ENCODE measurements at places on chromosomes 11 and 22.

DNA sequence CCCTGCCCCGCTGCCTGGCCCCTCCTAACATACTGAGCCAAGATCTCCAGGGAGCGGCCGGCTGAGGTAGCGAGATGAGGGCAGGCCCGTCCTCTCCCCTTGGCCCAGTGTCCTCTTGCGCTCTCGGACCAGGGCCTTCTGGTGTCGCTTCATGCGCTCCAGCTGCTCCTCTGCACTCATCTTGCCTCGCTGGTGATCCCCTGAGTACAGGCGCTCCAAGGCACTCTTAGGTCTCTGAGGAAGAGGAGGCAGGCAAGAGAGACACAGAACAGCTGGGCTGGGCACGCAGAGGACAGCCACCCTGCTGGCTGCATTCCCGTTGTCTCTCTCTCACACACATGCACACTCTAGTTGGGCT, 50.6 kb downstream of the C11orf58 start:
- DNase-seq, result no peak

DNA sequence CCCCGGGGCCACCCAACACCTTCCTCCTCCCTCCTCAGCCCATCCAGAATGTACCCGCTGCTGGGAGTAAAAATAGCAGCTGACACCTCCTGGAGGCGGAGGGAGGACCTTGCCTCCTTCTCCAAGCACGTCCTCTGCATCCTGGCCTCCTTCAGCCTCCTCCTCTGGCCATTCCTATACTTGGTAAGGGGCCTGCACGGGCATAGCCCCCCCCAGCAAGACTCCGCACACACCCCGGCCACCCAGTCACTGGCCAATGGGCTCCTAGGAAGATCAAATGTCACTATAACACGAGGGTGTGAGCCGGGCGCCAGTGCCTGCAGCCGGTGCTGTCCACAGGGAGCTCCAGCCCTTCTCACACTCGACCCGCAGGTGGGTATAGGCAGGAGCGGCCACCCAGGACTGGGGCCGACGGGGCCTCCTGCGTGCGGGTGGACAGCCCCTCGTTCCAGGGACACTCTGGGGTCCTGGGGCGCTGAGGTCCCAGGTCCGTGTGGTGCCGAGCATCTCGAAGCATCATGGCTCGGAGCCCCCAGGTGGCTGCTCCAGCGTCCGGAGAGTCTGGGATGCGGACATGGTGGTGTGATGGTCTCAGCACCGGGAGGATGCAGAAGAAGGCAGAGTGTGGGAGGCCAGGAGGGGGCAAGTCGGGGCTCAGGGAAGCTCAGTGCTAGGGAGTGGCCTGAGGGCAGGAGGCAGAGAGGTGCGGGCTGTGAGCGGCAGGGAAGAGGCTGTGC, at the start of gene TNNT3:
Gene TNNT3, plus strand, starts transcription at position 313 of the 737 bp plus-strand sequence. CDS start 3,172 bp downstream, outside the sequence.
- DNase-seq, result no peak

- DNase-seq, result no peak
Measured at GRCh38 chr11:77063861-77064260, 2.9 kb upstream of the CAPN5 start.

DNA sequence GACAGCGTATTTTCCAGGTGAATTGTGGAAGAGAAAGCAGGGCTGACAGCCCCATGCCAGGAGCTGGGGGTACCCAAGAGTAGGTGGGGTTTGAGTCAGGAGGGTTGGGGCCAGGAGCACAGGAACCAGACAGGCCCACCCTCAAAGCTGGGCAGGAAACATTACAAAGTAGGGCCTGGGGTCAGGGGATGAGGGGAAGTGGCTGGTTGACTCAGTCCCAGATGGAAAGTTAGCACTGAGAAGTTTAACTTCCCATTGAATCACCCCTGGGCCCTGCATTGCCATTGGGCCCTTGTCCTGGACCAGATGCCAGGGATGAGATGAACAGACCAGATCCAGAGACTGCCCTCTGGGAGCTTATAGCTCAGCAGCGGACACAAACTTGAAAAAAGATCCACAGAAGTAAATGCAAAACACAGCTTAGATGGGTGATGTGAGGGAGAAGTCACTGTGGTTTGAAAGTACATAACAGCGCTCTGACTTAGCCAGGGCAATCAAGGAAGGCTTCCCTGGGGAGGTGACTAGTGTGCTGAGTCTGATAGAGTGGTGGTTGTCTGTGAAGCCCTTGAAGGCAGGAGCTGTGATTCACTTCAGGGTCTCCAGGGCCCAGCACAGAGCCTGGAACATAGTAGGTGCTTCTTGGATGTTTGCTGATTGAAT, 2.2 kb downstream of the MAFF start:
- DNase-seq, result no peak

GRCh38 chr22:31492151-31492550, 2.5 kb upstream of the EIF4ENIF1 start:
- DNase-seq, result no peak

- DNase-seq, result no peak
Measured at GRCh38 chr11:106520146-106520912, 442.9 kb downstream of the AASDHPPT start.

GRCh38 chr11:12544986-12545775, 129.0 kb upstream of the TEAD1 start:
- no peak for DNase-seq

- DNase-seq, result no peak
Measured at GRCh38 chr11:85914425-85914824, 59.2 kb downstream of the CCDC83 start.

GRCh38 chr11:116718955-116719501, 53.8 kb downstream of the BUD13 start:
- DNase-seq, result no peak

- DNase-seq, result no peak
Measured at GRCh38 chr11:122189229-122189628, 73.2 kb upstream of the BLID start.

DNA sequence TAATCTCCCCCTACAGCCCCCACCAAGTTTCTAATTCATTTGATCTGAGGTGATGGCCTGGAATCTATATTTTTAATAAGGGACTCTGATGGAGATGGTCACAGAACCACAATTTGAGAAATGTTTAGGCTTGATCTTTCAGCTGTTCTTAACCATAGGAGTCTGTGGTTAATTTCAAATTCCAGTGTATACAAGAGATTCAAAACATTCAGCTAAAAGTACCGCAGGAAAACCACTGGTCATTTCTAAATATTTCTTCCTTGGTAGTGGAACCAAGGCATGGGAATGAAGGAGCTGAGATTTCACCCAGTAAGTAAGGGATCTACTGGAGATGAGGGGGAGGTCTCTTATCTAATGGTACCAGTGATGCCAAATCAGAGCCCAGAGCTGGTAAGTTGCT, 18.3 kb upstream of the GALNT18 start:
- DNase-seq, result no peak

DNA sequence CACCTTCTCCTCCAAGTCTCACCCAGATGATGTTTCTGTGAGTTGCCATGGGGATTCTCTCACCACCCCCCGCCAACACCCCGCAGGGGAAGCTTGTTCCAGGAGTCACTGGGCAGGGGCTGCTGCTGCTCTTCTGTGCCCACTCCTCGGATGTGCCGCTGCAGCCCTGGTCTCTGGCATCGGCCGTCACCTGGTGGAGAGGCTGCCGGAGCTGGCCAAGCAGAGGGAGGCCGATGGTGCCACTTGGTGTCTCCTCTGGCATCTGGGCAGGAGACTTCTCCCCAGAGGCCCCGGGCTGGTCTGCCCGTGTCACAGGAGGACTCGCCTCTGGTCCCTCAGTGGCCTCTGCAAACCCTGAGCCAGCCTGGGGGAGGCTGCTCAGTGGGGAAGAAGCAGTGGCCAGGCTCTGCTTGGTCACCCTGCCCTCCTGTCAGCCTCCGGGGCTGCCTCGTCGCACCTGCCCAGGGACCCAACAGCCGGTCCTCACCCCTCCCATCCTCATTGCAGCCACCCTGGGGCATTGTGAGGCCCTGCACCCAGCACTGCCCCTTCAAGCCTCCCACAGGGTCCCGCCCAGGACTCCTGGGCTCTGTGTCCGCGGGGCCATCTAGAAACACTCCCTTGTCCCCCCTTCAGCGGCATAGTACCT, 424 bp upstream of the ADORA2A start:
- no peak for DNase-seq

DNA sequence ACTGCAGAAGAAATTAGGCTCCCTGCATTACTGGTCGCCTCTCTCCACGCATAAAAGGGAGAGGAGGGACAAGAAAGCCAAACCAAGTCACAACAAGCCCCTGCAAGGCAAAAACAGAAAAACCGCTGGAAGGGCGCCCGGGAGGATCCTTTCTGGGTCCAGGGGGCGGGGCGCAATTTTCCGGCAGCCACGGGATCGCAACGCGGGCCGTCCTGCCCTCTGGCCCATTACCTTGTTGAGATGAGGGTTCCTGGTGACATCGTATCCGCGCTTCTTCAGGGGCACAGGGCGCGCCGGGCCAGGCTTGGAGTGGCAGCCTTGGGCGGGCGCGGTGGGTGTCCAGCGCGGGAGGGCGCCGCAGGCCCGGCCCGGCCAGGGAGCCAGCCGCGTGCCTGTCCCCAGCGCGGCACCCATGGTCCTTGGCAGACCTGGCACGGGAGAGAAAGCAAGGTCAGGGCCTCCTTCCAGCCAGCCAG, 847 bp downstream of the ME3 start:
- no peak for DNase-seq
